ENCODE measurements at places on chromosomes 11 and 22.

- DNase-seq = no peak
Measured at GRCh38 chr11:79592824-79593223, 152.0 kb upstream of the TENM4 start.

- DNase-seq = no peak
Measured at GRCh38 chr11:76010051-76010450, 195.0 kb downstream of the UVRAG start.

- DNase-seq = no peak
Measured at GRCh38 chr22:39097098-39098020, at the start of gene APOBEC3H. APOBEC3H (plus strand) TSS chr22:39097244; CDS start chr22:39100279, 3,035 bp downstream.

DNA sequence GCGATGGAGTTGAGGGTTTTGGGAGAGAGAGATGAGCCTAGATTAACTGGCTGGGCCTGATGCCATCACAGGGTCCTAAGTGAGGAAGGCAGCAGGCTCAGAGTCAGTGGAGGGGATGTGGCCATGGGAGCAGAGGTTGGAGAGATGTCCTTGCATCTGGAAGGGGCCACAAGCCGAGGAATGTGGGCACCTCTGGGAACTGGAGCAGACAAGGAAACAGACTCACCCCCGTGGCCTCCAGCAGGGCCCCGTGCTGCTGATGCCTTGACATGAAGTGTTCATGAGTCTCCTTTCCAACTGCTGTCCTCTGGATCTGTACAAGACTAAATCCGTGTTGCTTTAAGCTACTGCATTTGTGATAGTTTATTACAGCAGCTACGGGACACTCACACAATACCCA is 49.2 kb downstream of the SHISAL1 start:
- DNase-seq = no peak

DNA sequence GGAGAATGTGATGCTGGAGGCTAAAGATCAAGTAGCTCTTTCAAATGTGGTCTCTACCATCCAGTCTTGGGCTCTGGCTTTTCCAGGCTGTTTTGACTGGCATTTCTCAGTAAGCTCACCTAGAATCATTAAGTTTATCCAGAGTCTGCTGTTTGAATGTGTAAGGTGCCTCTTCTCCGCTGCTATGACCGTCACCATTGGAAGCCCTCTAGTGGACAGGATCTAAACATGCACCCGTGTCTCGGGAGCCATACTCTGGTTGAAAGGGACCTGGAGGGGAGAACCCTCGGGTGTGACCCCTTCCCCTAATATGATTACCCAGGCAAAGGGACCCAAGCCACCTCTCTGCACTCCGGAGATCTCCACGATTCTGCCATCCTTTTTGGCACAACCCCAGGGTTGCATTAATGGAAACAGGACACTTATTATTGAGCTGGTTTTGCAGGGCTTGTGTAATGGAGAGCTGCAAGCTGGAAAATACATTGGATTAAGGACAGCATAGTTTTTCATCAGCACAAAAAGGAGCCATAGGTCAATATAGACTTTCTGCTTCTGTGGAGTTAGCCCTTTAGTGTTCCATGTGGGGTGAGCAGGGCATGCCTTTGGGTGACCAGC is 191.0 kb upstream of the LARGE1 start:
- DNase-seq = no peak

- peak; percentile 70 for DNase-seq
Measured at GRCh38 chr11:8688414-8689362, 6.1 kb downstream of the RPL27A start.

DNA sequence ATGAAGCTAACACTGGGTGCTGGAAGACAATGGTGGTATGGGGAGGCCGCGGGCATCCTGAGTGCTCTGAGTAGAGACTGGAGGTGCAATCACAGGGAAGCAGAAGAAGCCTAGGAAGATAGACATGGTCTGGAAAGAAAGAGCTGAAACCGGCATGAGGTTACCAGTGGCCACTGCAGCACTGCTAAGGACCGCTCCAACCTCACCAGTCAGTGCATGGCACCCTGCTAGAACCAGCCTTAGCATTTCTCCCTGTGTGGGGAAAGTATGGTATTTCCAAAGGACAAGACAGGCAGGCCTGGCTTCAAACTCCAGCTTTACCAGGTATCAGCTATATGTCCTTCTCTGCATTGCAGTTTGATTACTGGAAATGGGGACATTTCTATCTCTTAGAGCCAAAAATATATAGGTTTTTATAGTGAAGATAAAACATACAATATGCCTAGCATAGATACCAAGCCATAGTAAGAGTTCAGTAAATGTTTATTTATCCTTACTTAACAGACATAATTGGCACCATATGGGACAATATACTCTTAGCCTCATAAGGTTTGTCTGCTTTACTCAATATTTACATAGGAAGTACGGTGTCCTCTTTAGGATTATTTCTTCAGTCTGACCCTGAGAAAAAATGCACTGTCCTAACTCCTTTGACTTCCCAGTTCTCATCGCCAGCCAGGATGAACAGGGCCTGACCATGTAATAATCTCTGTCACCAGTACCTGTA is 231.1 kb downstream of the TENM4 start:
- DNase-seq = no peak

GRCh38 chr22:25680051-25680450 is 61.9 kb upstream of the MYO18B start:
- no peak for DNase-seq

DNA sequence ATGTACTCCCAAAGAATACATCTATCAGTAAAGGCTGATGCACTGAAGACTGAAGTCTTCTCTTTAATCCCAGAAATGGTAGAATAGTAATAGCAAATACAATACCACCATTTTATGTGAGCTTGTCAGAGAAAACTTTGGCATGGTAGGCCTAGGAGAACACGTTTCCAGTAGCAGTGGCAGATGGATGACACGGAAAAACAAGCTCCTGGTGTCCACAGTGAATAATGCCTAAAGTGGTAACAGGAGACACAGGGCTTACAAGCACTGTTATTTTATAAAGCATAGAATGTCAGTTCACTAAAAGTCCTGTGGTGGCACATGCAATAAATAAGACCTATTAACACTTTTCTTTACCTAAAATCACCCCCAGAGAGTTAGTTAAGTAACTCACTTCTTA is 277.6 kb downstream of the TTC28 start:
- no peak for DNase-seq

DNA sequence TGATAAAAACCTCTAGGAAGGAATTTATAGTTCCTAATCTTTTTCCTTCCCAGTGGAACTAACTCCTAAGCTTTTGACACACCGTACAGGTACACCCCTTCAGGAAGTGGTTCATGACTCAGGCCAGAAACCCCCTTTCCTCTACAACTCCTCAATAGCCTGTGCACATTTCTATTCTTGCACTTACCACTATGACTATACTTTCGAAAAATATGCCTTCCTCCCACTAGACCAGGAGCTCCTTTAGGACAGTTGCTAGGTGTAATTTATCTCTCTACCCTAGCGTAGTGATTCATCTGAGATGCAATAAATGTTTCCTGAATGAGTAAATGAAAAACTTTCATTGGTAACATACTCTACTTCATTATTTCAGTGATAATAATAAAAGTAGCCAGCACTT is 14.5 kb downstream of the MAP6 start:
- no peak for DNase-seq

DNA sequence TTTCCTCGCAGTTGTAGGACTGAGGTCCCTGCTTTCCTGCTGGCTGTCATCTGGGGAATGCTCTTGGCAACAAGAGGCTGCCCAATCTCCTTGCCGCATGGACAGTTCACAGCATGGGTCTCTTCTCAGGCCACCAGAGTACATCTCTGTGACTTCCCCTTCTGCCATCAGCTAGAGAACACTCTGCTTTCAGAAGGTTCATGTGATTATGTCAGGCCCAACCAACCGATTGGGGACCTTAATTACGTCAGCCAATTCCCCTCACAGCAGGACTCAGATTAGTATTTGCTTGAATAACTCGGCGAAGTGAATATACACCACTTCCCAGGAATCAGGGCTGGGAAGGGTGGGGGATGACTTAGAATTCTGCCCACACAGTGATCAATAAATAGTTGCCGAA is 61.9 kb upstream of the CSNK2A3 start:
- DNase-seq = no peak

DNA sequence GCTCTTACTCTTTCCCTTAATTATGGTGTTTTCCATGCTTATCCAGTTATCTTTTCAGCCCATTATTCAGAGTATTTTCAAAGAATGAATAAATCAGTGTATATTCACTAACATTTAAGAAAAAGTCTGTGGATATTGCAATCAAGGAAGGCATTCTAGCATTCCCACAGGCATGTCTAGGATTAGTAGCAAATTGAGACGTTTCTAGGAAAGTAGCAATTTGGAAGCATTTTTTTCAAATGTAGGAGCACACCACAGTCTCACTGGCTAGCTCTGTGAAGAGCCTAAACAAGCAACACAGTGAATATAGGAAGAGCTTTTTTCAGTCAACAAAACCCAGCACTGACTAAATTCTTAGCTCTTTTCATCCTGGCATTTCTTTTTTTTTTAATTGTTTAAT is 65.4 kb downstream of the CCDC34 start:
- no peak for DNase-seq

DNA sequence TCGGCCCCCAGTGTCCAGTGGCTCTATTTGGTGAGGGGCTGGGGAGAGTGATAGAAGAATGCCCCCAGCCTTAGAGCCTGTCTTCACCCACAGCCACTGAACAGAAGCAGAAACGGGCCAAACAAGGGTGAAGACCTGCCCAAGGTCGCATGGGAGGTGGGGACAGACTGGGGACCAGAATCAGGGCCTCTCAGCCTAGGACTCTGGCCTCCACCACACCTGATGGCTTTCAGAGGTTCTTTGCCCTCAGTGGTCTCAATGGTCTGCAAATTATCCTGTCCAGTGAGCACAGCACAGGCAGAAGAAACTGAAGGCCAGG is 4.5 kb upstream of the MYRF start:
- no peak for DNase-seq

DNA sequence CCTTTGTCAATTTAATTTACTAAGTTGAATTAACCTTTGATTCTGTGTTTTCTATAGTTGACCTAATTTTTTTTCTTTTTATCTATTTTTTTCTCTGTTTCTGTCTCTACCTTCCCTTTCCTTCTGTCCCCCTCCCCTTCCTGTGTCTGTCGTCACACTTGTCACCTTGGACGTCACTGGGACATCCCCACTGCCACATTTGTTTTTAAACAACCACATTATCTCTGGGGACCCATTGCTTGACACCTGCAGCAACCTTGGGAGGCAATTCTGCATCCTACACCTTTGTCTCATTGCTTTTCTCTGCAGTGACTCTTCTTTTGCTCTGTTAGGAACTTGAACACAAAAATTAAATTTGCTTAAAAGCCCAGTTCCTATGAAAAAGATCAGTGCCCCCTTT is 51.8 kb upstream of the TTC12 start:
- no peak for DNase-seq

DNA sequence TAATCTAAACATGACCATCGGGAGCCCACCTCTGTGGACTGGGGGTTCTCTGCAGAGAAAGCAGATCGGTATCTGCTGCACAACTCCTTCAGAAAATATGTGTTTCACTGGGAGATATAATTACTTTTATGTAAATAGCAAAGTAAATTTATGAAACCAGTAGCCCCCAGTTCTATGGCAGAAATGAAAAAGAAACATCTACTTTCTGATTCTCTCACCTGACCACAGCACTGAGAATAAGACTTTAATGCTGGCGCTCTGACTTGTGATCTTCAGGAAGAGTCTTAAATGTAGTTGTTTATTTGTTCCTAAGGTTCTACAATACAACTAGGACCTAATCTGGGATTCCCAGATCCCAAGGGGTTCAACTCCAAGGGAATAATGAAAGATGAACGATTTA is 518.0 kb downstream of the DLG2 start:
- no peak for DNase-seq

DNA sequence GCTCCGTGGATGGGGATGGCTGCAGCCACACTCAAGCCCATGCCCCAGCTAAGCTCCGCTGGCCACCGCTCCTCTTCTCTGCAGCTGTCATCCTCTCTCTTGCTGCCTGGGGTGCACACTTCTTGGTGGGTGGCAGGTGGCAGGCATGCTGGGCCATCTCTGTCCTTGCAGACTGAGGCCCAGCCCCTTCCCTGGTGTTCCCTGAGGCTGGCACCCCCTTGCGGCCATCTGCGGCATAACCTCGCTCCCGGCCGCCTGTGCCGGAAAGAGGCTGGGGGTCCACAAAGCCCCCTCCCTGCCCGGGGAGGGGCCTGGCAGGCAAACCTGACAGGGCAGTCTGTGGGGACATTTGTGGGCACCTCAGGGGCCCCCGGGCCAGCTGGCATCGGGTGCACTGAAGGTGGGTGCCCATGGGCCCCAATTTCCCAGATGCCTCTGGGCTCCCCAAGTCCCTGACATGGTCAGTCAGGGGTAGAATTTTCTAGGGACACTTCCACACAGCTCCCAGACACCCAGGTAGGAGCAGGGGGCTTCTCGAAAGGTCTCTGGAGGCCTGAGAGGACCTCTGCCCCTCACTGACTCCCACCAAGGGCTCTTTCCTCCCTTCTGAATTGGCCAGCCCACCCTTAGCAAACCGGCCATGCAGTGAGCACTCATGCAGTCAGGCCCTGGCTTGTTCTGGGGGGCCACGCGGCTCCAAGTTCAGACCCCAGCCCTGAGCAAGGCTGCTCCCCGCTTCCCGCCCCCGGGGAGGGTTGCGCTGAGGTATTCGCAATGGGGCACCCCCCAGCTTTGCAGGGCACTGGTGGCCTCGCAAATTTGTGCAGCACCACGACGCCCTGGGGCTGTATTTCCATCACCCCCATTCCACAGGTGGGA is 23.5 kb upstream of the TH start:
- DNase-seq = no peak

DNA sequence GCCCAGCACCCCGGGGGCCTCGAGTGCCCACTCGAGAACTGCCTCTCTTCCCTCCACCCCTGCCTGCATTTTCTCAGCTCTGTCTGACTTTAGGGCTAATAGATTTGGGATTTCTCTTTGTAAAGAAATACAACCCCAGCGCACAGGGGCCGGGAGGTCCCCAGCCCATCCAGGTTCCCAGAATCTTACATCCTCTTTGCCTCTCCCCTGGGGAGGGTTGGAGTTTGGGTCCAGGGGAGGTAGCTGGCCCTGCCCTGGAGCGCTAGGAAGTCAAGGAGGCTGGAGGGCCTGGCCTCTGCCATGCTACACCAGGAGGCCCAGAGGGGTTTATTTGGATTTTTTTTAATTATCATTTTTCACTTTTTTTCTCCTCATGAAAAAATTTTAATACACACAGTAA is 65.7 kb upstream of the LMO1 start:
- DNase-seq = no peak

- no peak for DNase-seq
Measured at GRCh38 chr11:41486424-41486823, 27.0 kb upstream of the LRRC4C start.

- DNase-seq = no peak
Measured at GRCh38 chr22:32340411-32340810, 17.3 kb upstream of the RFPL3 start.

GRCh38 chr11:44575288-44575672 is 9.8 kb downstream of the CD82 start:
- no peak for DNase-seq

DNA sequence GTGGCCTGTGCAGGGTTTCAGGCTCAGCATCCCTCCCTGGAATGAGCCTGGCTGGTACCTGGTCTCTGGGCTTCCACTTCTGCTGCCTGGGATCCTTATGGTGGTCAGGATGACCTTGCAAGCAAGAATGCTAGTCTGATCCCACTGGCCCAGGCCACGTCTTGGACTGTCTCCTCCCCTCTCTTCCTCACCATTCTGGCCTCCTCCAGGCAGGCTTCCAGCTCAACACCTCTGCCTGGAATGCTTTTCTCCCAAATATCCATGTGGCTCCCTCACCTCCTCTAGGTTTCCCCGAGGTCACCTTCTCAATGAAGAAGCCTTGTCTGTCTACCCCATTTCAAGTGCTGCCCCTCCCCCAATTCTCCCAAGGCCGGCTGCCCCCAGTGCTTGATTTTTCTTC is 39.4 kb upstream of the ALX4 start:
- DNase-seq = no peak

Data from stimulated activated CD8-positive, alpha-beta memory T cell treated with anti-CD3 and anti-CD28 coated beads, Interleukin-4, amount 100 ng/mL, for 4 hours (primary cell).